IMR-90 (cell line): ENCODE measurements at places on chromosomes 4 and X. TPM values are rescaled to one million over a fixed set of nuclear protein-coding genes. Genes with fewer than 3 reads are reported as not detected.
A peak's percentile ranks its signal among the peaks of the same experiment; 100 is the strongest.

GRCh38 chr4:70583952-70584834 is 7.9 kb upstream of the AMBN start:
- H3K4me3 ChIP-seq: no peak overlapping the region
- no peaks in the 10 kb centered on the region for H3K36me3 ChIP-seq
- no peak for DNase-seq
- H3K4me1 ChIP-seq: no peaks in the 10 kb centered on the region

Gene MAGEB2
- not detected in 2 replicates for total RNA-seq

GRCh38 chrX:153947009-153947769 is 2.7 kb upstream of the RENBP start:
- peak; percentile 68 for DNase-seq
- no peaks in the 10 kb centered on the region for H3K27me3 ChIP-seq
- H3K4me3 ChIP-seq: no peak overlapping the region
- no peaks in the 10 kb centered on the region for H3K4me1 ChIP-seq
- no peak overlapping the region for H3K27ac ChIP-seq

Gene CFAP99
- not detected in 2 replicates for total RNA-seq

- H3K4me1 ChIP-seq: no peaks in the 10 kb centered on the region
- no peak for DNase-seq
- no peaks in the 10 kb centered on the region for H3K36me3 ChIP-seq
- no peak overlapping the region for H3K4me3 ChIP-seq
- H3K27me3 ChIP-seq: peaks cover 34% of the 10 kb centered on the region
- no peak overlapping the region for H3K27ac ChIP-seq
Measured at GRCh38 chrX:68755616-68756125, 73.2 kb upstream of the EFNB1 start.

- peak overlapping the region; percentile 52; the same call in 1 of the 2 replicates for H3K4me3 ChIP-seq
- no peak overlapping the region for H3K27ac ChIP-seq
- H3K36me3 ChIP-seq: no peaks in the 10 kb centered on the region
- H3K27me3 ChIP-seq: no peaks in the 10 kb centered on the region
- DNase-seq: no peak
Measured at GRCh38 chr4:118889312-118889691, 648 bp downstream of the SYNPO2 start.

Gene MEPE
- not detected in 2 replicates for total RNA-seq

Gene SLIT2
- total RNA-seq: 13.6 and 18.1 TPM in 2 replicates

DNA sequence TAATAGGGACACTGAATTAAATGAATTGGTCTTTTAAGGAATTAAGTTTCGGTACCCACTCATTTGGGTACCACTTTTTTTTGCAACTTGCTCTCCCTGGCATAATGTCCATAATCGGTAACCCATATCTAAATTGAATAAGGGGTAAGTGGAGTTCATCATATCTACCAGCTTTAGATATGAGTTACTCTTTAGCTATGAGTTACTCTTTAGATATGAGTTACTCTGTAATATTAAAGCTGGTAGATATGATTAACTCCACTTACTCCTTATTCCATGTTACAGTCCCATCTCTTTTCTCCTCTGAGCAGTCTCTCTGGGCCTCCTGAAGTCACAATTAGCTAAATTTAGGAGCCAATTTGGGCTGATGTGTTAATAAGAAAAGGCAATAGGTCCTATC is 85.7 kb downstream of the TEX13C start:
- no peak overlapping the region for H3K4me3 ChIP-seq
- no peak for DNase-seq
- no peaks in the 10 kb centered on the region for H3K4me1 ChIP-seq
- no peaks in the 10 kb centered on the region for H3K27me3 ChIP-seq
